ENCODE measurements at places on chromosomes 11 and 22.

DNA sequence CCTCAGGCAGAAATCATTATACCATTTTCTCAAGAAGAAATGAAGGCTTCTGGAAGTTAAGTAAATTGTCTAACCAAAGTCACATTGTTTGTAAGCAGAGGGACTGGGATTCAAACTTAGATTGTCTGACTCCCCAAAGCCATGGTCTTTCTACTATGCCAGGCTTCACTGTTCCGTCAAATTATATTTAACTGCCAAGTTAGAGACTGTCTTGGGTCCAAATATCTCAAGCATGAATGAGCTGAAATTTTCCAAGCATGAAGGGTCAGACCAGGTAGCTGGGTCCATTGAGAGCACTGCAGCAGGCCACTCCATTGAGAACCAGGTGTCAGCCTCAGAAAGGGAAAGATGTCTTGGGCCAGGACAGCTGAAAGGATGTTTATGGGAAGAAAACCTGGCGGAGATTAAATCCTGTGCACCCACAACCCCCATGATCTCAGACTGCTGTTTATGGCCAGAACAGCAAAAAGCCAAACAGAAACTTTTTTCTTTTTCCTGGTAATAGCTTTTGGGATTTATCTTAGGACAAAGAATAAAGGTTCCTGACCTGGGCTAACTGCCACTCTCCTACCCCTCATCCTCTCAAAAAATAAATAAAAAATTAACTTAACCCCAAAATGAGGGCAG, 612.3 kb downstream of the INSC start:
- DNase-seq: no peak

DNA sequence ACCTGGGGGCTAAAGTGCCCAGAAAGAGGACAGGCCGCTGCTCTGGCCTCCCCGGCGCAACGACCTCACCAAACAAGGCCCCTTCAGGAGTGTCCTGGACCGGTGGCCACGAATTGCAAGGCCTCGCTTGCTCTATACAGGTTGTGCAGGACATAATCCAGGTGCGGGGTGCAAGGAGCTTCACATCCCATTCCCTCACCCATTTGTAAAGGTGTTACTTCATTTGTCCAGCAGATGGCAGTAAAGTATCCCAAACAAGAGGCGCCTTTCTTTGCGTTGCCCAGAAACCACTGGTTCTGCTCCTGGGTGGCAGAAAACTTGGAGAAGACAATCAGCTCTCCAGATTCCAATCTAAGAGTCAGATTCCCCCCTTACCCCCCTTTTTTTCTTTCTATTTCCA, 35.9 kb upstream of the PRDM11 start:
- peak; percentile 86 for DNase-seq

- DNase-seq: no peak
Measured at GRCh38 chr22:42645341-42645937, 3.8 kb downstream of the CYB5R3 start.

DNA sequence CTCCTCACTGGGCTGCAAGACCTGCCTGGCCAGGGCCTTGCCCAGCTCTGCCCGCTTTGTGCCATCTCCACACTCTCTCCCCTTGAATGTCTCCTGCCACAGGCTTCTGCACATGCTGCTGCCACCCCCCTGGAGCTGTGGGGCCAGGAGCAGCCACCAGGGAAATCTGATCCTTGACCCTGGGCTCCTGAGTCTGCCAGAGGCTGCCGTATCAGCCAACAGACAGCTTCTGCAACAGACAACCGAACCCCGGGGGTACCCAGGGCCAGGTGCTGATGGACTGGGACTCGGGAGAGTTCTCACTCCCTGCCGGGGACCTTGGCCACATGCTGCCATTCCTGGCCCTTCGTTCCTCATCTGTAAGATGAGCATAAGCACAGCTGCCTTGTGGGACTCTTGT, 3.3 kb upstream of the PPARA start:
- no peak for DNase-seq

DNA sequence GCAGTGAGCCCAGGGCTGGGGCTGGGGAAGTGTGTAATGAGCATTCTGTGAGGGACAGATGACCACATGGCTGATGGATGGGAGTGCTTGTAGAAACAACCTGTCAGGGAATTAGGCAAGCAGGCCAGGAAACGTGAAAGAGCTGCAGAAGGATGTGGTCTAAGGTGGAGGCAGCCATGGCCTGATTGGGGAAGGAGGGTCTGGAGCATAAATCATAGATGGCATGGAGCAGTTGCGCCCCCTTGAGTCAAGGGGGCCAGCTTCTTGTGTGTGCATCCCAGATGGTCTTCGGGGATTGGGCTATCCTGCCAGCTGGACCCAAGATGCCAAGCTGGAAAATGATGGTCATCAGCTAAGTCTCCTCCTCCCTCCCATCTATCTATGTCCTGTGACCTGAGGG, 119.4 kb upstream of the CLPB start:
- peak; percentile 73 for DNase-seq

GRCh38 chr11:76788661-76789442, 5.7 kb downstream of the TSKU start:
- no peak for DNase-seq

GRCh38 chr22:41001722-41002122, 50.5 kb downstream of the RBX1 start:
- no peak for DNase-seq

DNA sequence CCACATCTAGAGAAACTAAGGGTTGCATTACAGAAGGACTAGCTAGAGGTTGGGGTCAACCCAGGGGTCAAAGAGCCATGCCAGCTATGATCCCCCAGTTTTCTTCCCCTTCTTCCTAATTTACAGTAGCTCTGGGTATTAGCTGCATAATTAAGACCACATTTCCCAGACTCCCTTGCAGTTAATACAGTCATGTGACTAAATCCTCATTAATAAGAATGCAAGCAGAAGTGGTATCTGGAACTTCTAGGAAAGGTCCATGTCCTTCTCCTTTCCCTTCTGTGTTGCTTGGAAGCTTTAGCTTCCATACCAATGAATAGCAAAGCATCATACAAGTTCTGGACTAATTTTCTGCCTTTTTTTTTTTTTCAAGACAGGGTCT, 19.1 kb upstream of the LMO2 start:
- DNase-seq: no peak

GRCh38 chr11:34157163-34157562, 51.7 kb downstream of the NAT10 start:
- no peak for DNase-seq

DNA sequence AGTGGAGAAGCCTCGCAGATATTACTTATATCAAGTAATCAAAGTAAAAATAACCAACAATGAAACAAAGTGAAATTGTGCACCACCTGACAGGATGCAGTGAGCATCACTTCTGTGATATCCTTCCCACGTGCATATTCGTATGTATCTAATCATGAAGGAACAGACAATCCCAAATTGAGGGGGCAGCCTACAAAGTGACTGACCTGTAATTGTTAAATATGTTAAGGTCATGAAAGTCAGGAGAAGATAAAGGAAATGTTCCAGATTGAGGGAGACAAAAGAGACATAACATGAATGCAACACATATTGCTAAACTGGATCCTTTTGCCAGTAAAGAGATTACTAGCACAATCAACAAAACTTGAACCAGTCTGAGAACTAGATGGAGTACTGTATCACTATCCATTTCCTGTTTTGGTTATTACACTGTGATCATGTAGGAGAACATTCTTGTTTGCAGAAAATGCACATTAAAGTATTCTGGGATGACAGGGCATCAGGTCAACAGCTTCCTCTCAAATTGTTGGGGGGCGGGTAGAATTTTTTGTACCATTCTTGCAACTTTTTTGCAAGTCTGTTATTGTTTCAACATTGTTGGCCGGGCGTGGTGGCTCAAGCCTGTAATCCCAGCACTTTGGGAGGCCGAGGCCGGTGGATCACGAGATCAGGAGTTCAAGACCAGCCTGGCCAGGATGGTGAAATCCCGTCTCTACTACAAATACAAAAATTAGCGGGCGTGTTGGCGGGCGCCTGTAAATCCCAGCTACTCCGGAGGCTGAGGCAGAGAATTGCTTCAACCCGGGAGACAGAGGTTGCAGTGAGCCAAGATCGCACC, 2.0 kb downstream of the SBF2 start:
- DNase-seq: no peak

DNA sequence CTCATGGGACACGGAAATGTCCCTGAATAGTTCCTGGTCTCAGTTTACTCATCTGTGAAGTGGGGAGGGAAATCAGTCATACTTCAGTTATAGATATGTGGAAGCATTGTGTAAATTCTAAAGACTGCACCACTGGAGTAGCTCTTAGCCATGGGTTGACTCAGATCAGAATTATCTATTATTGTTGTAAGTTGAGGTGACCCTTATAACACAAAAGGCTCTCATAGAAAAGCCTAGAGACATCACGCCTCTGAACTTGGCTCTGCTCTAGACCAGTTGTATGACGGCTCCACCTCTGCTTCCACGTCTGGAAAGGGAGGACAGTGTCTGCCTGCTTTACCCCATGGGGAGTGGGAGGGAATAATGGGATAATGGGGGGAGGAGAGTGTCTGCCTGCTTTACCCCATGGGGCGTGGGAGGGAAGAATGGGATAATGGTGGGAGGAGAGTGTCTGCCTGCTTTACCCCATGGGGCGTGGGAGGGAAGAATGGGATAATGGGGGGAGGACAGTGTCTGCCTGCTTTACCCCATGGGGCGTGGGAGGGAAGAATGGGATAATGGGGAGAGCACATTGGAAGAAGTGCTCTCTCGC, 98.2 kb downstream of the AMOTL1 start:
- DNase-seq: no peak

DNA sequence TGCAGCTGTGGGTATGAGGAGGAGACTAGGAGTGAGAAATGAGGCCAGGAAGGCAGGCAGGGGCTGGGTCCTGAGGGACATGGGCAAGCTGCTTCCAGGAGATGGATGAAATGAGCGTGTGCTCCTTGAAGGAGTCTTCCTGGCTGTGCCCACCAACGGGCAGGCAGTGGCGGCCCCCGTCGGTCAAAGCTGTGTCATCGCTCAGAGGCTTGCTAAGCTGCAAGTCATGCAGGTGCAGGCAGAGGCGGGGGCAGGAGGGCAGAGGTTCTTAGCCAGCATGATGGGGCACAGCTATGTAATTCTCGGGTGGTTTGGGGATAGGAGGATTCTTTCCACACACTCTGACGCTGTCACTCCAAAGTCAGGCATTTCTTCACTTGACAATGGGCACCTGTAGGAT, 12.5 kb upstream of the PEX26 start:
- DNase-seq: no peak

- no peak for DNase-seq
Measured at GRCh38 chr22:38240734-38241252, 32.0 kb downstream of the TMEM184B start.

- DNase-seq: no peak
Measured at GRCh38 chr22:50302564-50302963, 4.9 kb downstream of the PLXNB2 start.

GRCh38 chr11:79046366-79046765, 394.5 kb downstream of the TENM4 start:
- no peak for DNase-seq

DNA sequence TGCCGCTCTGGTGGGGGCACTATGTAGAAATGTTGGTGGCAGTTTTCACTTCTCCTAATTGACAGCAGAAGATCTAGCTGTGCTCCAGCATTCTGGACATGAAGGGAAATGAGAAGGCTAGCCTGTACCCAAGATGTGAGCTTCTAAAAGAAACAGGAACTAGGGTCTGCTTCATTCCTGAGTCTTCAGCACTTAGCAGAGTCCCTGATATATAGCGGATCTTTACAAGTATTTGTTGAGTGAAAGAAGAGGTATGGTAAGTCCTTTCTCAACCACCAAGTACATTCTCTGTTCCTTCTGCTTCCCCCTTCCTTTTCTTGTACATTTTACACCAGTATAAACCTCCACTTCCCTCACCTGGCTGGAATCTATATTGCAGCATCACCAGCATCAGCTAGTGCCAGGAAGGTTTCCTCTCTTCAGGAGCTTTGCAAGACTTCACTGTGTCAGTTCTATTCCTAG, 408.3 kb upstream of the CADM1 start:
- DNase-seq: no peak

DNA sequence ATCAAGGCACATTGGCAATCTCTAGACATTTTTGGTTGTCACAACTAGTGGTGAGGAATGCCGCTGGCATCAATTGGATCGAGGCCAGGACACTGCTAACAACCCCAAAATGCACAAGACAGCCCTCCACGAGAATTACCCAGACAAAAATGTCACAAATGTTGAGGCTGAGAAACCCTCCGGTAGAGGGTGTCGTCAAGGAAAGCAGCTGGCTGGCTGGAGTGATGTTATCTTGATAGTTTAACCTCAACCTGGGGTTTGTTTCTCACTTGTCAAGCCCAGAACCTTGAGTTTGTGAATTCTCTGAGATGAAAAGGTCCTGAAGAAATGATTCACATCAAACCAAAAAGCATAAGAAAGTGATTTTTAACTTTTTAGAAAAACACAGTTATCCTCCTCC, 21.1 kb upstream of the TMPRSS13 start:
- peak; percentile 91 for DNase-seq

DNA sequence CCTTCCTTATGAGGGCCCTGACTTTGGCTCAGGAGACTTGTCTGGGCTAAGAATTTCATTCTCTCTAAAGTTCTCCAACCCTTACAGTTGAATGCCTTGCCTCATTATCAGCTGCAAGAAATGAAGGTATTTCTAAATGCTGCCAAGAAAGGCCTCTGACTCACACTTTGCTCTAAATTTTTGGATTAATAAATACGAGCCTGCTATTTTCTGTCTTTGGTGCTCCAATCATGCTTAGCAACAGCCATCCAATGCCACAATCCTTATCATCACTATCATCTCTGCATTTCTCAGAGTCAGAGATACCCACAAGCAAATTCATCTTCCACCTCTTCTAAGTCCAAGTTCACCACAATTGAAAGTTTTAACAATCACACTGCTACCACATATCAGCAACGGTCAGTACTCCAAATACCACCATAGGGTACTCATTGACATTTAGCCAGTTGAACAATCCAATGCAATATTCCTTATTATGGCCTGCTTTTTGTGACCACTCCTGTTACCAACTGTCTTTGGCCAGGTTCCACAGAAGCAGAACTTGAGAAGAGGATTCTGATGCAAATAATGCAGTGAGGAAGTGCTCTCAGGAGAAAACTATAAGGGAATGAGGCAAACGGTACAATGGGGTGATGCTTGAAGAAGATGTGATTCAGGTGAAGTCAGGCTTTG, 5.7 kb downstream of the PATE2 start:
- DNase-seq: no peak

DNA sequence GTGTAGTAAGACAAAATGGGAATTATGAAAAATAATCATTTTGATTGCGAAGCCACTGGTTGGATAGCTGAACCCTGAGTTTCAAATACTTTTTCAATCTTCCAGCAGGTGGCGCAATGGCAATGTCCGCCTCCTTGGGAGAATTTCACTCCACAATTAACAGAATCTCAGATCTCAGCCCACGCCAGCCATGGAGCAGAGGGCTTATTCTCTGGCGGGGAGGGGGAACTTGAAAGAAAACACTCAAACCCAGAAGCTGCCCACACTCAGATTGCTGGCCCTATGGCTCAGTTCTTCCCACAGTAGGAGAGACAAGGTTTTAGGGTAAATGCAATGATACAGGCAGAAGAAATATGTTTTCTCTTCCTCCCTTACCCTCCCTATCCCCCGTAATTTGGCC, 38.7 kb upstream of the RCN1 start:
- DNase-seq: peak; percentile 86

- no peak for DNase-seq
Measured at GRCh38 chr11:126817096-126817495, 183.5 kb downstream of the KIRREL3 start.

- no peak for DNase-seq
Measured at GRCh38 chr11:11806586-11806985, 35.2 kb upstream of the USP47 start.

GRCh38 chr11:13009476-13009920, 382 bp downstream of the RASSF10 start:
- no peak for DNase-seq
